ENCODE measurements at places on chromosomes 7 and 10.

GRCh38 chr7:73434701-73435069 is 1.1 kb downstream of the FZD9 start:
- DNase-seq: no peak

DNA sequence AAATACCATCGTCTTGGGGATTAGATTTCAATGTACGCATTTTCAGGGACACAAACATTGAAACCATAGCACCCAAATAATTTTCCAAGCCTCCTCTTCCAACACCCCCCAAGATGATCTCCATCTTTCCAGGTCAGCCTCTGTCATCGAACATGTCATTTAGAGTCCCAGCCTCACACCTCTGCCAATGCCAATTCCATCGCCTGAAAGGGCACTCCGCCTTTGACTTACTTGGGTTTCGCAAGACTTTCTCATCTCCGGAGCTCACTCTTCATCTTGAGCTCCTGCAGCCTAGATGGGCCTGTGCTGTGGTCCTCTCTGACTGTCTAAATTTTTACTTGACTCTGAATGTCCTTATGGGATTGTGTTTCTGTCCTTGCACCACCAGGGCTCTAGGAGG is 10.4 kb upstream of the FAM241B start:
- no peak for DNase-seq

- DNase-seq: no peak
Measured at GRCh38 chr7:411677-412312, 107.9 kb downstream of the PDGFA start.

DNA sequence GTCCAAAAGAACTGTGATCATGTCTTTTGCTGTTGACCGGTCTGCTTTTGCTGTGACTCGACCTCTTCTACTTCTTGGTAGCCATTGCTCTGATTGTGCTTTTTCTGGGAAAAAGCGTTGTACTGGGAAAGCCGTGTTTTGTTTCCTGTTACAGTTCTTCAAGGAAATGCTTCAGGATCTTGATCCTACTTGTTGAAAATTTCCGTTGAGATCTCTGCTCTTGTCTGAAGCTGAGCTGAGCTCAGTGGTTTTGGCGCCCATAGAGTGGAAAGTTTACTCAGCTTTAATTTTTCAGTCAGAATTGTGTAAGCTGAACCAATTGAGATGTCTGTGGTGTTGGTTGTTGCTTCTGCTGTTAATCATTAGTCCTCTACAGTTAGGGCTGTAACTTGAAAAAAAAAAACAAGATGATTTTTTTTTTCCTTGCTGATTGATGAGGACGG is 302.2 kb downstream of the CCDC3 start:
- DNase-seq: no peak

- no peak for DNase-seq
Measured at GRCh38 chr10:97229322-97230015, 43.7 kb upstream of the SLIT1 start.

All from activated naive CD4-positive, alpha-beta T cell (primary cell).